GM23248 (cell line): ENCODE measurements at places on chromosomes 16 and 17. TPM values are rescaled to one million over a fixed set of nuclear protein-coding genes. Genes with fewer than 3 reads are reported as not detected.

GRCh38 chr17:33927732-33928133 is 327.4 kb upstream of the CCL2 start:
- peak; percentile 50 for DNase-seq

GRCh38 chr16:4697848-4698291 is 4.5 kb downstream of the NUDT16L1 start:
- no peak for DNase-seq

GRCh38 chr16:87445486-87445885 is 47.3 kb downstream of the ZCCHC14 start:
- DNase-seq, result peak; percentile 10

GRCh38 chr16:85402910-85403692 is 210.0 kb upstream of the GSE1 start:
- DNase-seq, result no peak

DNA sequence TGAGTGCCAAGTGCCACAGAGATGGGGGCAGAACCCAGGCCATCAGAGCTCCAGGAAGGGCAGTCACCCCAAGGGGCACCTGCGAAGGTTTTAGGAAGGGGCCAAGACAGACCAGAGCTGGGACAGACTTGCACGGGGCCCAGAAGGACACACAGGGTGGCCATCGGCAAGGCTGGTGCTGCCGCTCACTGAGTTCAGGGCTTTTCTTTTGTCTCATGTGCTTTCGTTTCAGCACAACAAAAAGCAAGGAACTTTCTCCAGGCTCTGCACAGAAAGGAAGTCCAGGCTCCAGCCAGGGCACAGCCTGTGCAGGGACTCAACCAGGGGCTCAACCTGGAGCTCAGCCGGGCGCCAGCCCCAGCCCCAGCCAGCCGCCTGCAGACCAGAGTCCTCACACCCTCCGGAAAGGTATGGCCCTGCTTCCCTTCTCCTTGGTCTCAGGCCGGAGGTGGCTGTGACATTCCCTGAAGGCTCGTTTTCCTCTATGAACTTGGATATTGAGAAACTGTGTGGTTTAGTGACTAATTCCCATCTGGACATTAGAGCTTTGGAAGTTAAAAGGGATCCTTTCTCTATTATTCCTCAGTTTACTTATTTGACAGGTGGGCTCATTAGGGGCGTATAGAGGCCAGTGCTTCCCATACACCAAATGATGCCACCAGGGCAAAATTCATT is 37.9 kb downstream of the ELAC2 start:
- peak; percentile 69 for DNase-seq

GRCh38 chr16:83940630-83941378 is 12.2 kb upstream of the OSGIN1 start:
- DNase-seq, result no peak

- no peak for DNase-seq
These were observed 3.6 kb upstream of the RCVRN start for GRCh38 chr17:9908649-9909042.

GRCh38 chr17:67080804-67081203 is 36.5 kb downstream of the CACNG1 start:
- DNase-seq, result no peak

DNA sequence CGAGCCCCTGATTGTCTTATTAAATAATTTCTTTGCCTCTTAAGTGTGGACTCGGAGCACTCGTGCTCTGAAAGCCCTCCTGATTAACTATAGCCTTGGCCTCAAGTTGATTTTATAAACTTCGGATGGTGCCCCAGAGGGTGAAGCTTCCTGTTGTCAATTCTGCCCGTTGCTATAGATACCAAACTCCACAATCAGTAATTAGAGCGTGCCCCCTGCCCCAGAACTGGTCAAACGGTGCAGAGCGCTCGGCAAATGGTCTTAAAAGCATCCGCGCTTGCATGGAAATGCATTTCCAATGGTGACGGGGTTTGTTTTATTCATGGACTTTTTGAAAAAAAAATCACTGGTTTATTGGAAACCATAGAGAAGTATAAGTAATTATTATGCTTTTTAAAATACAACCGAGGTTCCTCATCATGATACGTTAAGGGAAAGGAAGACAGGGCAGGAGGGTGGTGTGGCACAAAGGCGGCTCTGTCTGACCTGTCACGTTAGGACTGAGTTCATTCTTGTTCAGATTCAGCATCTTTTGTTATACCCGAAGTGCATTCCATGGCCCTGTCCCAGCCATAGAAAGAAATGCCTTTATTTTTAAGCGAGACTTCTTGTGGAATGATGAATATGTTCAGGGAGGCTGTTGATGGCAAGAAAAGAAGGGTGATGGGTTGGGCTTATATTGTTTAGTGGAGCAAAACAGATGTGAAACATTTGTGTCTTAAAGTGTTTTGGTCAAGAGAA is 476.4 kb downstream of the MAF start:
- DNase-seq, result no peak

DNA sequence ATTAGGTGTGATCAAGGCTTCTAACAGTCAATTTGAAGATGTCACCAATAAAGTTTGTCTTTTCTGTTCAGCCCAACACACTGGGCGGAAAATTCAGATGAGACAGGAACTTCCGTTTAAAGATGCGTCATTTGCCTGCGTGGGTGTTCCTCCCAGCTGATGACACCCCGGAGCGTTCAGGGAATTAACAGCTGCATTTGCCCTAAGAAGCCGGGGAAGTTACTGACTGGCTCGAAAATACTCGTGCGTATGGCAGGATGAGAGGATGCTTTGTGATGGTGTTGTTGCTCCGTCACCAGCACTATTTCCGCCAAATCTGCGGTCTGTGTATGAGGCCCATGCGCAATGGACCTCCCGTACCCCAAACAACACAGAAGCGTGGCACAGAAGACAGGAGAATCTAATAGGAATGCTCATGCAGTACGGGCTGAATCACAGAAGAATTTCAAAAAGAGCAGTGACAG is 11.9 kb upstream of the PVALEF start:
- DNase-seq, result peak; percentile 80

DNA sequence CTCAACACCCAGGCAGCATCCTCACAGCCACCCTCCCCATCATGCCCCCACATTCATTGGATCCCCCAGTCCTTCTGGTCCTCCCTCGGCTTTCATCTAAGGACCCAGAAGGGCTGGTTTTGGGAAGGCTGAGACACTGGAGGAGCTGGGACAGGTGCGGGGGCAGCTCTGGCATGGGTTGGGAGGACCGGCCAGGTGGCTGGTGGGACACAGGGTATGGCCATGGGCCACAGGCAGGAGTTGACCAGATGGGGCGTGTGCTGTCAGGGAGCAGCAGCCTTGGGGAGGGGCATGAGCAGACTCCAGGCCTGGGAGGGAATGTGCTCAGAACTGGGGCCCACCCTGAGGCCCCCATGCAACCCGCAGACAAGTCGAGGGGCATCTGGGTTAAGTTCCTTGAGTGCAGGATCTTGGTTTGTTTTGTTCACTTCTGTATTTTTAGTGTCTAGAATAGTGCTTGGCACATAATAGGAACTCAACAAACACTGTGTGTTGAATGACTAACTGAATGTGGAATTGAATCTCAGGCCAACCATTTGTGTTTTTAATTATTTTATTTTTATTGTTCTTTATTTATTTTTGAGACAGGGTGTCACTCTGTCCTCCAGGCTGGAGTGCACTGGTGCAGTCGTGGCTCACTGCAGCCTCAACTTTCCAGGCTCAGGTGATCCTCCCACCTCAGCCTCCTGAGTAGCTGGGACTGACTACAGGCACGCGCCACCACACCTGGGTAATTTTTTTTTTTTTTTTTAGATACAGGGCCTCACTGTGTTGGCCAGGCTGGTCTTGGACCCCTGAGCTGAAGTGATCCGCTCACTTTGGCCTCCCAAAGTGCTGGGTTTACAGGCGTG is 5.6 kb downstream of the P2RX1 start:
- DNase-seq, result no peak

DNA sequence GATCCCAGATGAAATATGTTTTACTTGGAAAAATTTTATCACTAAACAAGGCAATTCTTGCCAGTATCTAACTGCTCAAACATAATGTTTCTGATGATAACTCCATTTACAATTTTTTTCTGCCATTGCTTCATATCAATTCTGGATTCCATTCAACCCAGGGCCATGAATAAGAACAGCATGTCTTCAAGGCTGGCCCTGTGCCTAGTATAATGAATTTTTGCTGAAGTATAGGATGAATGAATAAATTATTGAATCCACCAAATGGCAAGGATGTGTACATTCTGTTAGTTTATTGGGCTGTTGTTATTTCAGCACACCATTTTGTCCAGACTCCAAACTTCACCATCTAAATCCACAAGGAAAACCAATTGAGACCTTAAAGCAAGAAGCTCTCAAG is 414.7 kb downstream of the HS3ST3B1 start:
- no peak for DNase-seq

DNA sequence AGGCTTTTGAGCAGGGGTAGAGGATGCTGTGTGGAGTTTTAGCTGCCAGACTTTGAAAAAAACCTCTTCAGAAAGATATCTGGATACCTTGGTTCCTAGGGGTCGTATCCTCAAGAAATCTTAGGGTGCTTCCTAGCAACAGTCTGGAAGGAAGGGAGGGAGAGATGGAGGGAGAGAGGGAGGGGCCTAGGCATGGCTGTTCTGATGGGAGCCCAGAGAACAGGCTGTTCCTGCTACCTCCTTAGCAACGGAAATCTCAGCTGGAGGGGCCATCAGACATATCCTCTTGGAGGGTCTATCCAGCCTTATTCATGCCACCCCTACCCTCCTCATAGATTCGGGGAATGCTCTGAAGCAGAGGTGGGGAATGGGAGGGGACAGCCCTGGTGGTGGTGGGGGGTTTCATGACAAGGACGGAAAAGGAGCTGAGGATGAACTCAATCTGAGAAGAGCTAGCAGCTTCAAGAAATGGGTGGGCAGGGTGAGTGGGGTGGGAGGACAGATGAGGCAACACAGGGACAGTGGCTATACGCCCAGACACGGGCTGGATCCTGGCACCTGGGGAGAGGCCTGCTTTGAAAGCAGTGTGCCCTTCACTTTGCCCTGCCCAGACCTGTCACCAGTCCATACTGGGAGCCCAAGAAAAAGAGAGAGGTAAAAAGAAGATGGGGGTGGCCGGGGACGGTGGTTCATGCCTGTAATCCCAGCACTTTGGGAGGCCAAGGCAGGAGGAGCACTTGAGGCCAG is 2.9 kb upstream of the THRA start:
- DNase-seq, result no peak

DNA sequence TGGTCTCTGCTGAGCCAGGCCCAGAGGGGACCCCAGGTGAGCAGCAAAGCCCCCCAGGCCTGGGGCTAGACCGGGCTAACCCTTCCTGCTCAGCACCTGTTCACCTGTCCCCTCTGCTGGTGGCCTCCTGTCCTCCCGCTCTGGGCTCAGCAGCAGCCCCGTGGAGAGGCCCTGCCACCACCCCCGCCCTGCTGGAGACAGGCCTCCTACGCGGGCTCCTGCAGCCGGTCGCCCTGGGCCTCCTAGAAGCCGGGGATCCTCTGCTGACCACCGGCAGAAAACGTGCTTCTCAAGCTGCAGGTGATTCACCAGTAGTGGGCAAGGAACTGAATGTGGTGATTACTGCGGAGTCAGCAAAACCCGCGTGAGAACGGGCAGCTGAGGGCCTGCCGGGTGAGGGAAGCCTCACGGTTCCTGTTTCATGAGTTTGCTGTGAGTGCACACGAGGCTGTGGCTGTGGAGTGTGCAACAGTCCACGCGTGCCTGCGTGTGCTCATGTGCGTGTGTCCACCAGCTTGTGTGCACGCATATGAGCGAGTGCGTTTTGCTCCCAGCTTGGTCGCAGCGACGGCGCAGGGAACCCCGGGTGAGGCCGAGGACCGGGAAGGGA is 792 bp downstream of the SECTM1 start:
- DNase-seq, result peak; percentile 84

- peak; percentile 41 for DNase-seq
These were observed 17.2 kb upstream of the ALOX15 start for GRCh38 chr17:4658478-4659305.

Gene CDC42EP4
- total RNA-seq, result 30.6 and 34.6 TPM in 2 replicates

Gene CSF3
- not detected in 2 replicates for total RNA-seq

Gene SPATA22
- not detected in 2 replicates for total RNA-seq
